CD4-positive, alpha-beta memory T cell (primary cell): ENCODE measurements at places on chromosomes 1 and 21.

DNA sequence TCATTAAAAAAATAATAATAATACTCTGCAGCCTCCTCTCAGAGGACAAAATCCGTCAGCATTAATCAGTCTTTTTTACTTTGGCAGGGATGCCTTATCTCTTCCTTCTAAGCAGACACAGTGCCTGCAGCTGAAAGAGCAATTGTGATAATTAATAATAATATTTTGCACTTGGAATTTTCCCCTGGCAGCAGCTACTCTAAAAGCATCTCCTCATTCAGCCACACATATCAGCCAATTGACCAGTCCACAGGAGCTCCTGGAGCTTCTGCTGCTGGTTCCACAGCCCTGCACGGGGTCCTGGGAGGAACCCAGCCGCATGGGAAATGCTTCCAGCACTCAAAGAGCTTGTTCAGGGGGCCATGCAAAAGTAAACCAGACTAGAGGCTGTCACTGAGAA is 31.0 kb upstream of the VWA5B1 start:
- no peak for DNase-seq

DNA sequence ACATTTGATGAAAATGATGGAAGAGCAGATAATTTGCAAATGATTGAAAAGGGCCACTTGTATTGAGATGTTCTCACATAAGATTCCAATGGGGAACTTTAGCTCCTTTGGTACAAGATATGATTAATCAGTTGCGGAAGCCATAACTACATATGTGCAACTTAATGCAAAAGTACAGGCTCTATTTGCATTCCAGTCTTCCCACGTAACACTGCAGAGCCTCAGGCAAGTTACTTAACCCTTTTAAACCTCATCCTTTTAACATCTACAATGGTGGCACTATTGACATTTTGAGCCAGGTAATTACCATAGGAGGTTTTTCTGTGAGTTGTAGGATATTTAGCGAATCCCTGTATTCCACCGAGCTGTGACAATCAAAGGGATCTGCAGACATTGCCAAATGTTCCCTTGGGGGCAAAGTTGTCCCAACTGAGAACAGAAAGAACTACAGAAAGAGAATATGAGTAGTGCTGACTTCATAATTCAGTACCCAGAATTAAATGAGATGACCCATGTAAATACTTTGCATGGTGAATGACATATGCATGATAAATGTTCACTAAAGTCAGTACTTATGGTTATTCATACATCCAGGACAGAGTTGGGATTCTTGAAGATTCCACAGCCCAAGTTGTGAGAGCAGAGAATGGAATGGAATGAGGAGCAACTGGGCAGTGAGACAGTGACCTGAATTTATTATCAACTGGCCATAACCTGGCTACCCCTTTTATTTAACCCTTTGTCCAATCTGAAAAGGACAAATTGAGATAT is 62.6 kb downstream of the SPAG17 start:
- no peak for DNase-seq

- DNase-seq, result no peak
Observed at GRCh38 chr1:2591581-2592261, 5.1 kb downstream of the PRXL2B start.

GRCh38 chr21:41764558-41765419 is 2.1 kb downstream of the RIPK4 start:
- no peak for DNase-seq
